ENCODE measurements at places on chromosomes 11 and 22.

- peak; percentile 38 for DNase-seq
Measured at GRCh38 chr11:131392528-131393255, 22.3 kb downstream of the NTM start.

DNA sequence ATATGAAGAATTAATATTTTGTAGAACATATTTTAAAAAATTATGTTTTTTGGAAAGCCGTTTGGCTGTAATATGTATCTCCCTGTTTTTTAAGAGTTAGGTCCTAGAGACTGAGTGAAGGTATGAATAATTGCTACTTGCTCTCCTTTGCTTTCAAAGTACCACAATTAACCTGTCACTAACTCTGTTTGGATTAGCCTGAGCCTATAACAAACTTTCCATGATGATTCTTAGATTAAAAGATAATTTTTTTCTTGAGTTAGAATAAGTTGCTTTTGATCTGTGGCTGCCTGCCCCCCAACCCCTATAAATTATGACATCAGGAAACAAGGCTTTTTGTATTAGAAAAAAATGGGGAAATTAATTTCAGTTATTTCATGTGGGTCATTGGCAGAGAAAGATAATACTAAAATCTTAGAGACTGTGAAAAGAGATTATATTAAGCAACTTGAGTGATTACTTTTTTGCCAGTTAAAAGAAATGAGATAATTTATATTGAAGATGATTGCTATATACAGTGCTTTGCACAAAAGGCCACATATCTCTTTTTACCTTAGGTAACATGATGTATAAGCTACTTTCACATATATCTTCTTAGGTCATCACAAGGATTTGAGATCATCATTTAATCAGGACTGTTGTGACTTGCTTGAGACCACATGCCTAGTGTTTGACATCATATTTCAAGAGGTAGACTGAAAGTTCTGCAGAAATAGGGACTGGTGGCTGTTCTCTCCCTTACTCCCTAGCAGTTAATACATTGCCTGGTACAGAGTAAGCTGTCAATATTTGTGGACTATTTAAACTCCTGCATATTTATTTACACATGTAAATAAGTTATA lies 9.6 kb downstream of the MTMR3 start:
- no peak for DNase-seq

DNA sequence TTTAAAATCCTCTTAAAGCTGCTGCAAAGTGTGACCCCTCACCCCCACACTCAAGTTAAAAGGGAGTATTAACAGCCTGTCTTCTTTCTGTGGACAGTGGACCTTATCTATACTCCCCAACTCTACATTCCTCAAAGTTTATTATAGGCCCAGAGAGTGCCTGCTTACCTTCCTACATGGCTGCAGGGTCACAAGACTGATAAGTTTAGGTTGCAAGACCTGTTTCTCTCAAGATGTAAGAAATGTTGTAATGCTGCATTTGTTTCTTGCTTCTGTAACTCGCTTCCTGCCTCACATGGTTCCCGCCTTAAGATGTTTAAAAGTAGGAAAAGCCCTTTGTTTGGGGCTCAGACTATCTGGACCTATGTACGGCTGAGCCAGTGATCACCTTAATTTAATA lies 10.1 kb upstream of the NXPE1 start:
- peak; percentile 26 for DNase-seq

DNA sequence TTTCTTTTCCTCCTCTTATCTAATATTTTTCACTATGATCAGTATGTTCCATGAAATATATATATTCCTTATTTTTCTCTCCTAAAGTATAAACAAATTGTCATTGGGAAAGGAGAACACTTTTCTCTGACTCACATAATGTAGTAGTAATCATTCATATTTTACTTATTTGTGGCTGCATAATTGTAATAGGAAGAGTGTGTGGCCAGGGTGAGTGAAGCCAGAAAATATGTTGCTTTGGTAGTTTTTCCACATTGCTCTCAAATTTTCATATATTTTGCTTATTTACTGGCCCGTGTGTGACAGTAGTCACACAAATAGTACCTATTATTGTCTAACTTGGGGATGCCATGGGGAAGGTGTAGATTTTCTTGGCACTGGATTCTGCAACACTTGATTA lies 172.1 kb downstream of the DYNC2H1 start:
- no peak for DNase-seq

DNA sequence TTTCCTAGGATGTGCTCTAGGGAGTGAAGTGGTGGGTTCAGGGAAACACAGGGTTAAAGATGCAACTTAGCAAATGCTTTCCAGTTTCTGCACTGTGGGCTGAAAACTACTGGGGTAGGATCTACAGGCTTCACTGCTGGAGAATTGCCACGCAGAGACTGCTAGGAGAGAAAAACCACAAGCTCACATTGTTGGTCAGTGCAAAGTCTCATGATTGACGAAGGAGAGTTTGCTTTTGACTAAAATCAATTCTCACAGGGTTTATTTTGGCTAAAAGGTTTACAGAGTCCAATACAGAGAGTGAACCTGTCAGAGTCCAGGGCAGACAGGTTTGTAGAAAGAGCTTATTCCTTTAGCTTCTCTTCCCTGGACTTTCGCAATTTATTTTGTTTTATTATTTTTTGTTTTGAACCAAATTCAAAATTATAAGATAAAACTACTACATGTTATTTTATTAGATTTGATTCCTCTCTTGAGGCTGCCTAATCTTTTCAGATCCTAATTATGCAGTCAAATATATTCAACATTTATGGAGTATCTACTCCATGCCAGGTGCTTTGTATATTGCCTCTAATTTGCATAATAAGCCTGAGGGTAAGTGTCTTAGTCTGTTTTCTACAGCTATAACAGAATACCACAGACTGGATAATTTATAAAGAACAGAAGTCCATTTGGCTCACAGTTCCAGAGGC lies 64.7 kb downstream of the MTNR1B start:
- DNase-seq: peak; percentile 20

GRCh38 chr11:61532134-61533038 lies 23.8 kb downstream of the LRRC10B start:
- peak; percentile 60 for DNase-seq

DNA sequence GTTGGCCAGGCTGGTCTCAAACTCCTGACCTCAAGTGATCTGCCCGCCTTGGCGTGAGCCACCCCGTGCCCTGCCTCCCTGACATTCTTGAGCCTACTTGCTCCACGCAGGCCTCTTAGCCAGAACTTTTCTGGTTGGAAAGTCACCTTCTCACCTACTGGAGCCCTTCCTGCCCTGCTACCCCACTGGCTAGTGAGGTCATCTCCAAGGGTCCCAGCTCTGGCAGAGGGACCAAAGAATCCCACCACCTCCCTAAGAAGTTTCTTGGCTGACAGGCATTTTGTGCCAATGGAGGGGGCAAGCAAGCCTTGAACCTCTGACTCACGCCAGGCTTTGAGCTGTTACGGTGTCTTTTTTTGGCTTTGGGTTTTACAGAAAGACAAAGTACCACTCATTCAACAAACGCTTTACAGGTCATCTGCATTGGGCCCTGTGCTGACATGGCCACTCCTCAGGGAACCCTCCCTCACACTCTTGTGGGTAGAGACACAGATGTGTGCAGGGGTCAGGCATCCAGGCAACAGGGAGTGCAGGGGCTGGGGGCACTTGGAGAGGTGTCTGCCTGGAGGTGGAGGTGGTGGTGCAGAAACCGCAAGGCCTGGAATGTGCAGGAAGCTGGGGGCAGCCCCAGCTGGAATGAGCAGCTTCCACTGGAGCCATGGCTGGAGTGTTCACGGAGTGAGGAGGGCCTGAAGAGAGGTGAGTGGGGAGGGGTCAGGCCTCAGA lies 27.1 kb upstream of the WNT11 start:
- DNase-seq: no peak

DNA sequence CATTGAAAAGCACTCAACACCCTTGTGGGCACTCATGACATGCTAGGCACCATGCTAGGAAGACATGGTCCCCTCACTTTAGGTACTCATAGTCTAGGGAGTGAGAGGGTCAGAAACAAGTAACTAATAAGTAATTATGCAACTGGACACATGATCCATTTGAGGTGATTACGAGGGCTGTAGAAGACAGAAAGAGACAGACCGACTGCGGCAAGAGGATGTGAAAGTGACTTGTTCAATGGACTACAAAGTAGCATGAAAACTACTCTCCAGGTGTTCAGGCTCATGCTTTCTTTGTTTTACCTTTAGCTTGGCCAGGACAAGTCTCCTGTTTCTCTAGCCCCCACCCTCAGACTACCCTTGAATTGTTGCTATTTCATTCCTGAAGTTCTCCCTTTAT lies 310.8 kb upstream of the SORL1-AS1 start:
- DNase-seq: no peak

GRCh38 chr11:34284811-34285481 lies 72.9 kb downstream of the ABTB2 start:
- no peak for DNase-seq

DNA sequence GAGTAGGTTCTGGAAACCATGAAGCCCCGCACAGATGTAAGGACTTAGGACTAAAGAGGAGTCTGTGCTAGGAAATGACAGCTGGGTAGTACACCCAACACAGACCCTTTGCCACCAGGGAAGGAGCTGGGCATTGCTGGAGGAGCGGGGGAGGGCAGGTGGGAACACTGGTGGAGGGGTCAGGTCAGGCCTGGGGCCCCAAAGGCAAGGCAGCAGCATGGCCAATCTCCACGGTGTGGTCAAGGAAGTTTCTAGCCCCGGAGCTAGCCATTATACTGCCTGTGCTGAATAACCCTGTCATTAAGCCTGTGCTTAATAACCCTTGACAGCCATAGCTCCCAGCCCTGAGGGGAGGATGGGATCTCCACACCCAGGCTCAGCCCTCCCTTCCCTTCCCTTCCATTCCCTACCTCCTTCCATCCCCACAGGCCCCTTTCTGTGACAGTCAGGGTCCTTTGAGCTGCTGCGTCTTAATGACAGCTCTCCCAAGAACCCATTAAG lies 2.1 kb downstream of the TMPRSS4 start:
- no peak for DNase-seq

DNA sequence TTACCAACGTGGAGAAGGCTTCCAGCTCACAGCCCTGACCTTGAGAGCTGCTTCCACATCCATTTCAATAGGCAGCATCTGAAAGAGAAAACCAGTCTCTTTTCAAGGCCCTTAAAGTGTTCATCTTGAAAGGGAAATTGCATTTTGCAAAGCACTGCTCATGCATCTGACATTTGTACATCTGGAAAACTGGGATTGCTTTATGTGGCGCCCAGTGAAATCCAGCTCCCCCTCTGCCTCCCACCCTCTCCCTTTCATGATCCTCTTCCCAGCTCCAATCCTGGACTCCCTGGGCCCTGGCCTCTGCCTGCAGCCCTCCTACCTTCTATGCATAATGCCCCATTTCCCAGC lies 17.4 kb downstream of the TP53AIP1 start:
- DNase-seq: no peak

- peak; percentile 52 for DNase-seq
Measured at GRCh38 chr11:127105593-127106541, 105.3 kb upstream of the KIRREL3 start.

- DNase-seq: peak; percentile 53
Measured at GRCh38 chr22:25334162-25334490, 114.7 kb downstream of the CRYBB2 start.

- DNase-seq: no peak
Measured at GRCh38 chr11:13259374-13259773, 18.2 kb upstream of the BMAL1 start.

DNA sequence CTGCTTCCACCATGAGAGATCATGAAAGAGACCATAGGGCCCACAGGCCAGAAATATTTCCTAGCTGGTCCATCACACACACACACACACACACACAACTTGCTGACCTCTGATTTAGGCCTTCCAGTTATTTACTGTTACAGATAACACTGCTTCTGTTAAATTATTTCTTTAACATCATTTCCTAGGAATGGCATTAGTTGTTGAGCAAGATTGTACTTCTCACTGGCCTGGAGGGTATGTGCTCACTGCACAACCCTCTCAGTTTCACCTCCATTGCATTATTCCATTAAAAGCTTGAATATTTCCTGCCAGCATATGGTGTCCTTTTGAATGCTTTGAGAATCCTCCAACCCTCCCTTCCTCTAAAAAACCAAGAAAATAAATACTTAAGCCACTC lies 104.4 kb downstream of the MICAL2 start:
- no peak for DNase-seq

DNA sequence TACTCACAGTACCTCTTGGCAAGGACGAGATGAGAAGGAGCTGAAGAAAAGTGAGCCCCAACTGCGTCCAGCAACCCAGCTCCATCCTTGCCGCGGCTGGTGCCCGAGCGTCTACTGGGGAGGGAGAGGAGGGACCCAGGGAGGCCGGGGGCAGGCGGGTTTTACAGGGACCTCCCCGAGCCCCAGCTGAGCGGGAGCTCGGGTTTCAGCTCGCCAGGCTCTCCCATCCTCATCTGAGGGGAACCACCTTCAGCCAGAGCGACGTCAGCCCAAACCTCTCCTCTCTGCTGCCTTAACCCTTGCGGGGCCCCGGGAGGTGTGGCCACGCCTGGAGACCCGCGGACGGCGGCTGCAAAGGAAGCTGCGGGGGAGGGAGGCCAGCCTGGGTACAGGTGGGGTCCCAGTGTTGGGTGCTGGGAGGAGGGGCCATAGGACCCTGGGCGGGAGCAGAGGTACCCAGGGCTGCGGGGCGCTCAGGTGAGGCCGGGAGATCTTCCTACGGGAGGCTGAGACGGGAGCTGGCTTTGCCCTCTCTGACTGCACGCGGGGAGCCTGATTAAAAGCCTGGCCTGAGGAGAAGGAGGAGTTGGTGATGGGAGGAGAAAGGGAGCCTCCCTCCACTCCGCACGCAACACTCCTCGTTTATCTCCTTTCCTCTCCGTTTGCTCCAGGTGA lies at the start of gene PAMR1:
Gene PAMR1 (minus strand): TSS at position 116 of the 675 bp plus-strand sequence. CDS start 31 bp downstream, at position 85.
- peak; percentile 75 for DNase-seq

GRCh38 chr11:116888884-116889549 lies 51.6 kb upstream of the APOA1 start:
- no peak for DNase-seq

- no peak for DNase-seq
Measured at GRCh38 chr11:3003396-3004231, 11.5 kb upstream of the NAP1L4 start.

DNA sequence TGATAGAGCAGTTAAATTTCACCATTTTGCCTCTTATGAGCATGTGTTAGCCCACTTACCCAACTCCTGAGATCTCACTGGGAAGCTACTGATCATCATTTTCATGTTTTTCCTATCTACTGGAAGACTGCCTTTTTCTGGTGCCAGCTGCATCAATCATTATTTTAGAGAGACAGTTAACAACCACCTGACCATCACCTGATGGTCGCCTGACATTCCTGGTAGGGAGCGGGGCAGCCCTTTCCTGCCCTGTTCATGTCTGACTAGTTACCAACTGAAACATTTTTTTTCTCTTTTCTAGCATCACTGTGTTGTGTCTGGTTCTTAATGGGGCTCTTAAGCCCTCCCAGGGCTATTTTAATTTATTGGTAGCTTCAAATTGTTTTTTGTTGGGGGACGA lies 20.2 kb upstream of the PATL1 start:
- DNase-seq: no peak

GRCh38 chr11:78418584-78419211 lies 1.1 kb upstream of the GAB2 start:
- no peak for DNase-seq

Measured in hepatocyte (in vitro differentiated cells).